ENCODE measurements at places on chromosomes 12 and 14. TPM values are rescaled to one million over a fixed set of nuclear protein-coding genes. Genes with fewer than 3 reads are reported as not detected.

MYO1A gene
- not detected for total RNA-seq

IQSEC3 gene
- 1.0 TPM for total RNA-seq

DNA sequence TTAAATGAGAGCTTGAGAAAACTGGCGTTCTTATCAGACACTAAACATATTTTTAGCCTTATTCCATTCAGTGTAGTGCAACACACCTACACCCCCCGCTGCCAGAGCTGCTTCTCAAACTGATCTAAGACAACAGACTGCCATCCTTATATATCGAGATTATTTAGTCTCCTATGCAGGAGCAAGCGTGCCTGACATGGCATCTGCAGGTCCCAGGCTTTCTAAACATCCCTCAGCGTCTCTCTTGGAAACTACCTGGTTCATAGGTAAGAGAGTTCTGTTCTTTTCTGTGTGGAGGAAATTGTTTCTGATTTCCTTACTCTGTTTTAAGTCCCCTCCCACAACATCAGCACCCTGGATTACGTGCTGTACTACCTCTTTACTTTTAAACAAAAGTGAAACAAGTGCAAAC lies 117.1 kb upstream of the PTPRB start:
- H3K4me3 ChIP-seq, result no peak overlapping the region
- no peak for DNase-seq
- no peak overlapping the region for H3K27ac ChIP-seq
- no peaks in the 10 kb centered on the region for H3K27me3 ChIP-seq
- peaks cover 34% of the 10 kb centered on the region for H3K4me1 ChIP-seq

GRCh38 chr12:54526812-54527630 lies 22.4 kb upstream of the PDE1B start:
- peaks cover 24% of the 10 kb centered on the region for H3K4me1 ChIP-seq
- H3K36me3 ChIP-seq, result no peaks in the 10 kb centered on the region
- H3K27me3 ChIP-seq, result peaks cover 34% of the 10 kb centered on the region
- DNase-seq, result peak; percentile 82

C12orf50 gene
- total RNA-seq, result not detected

GRCh38 chr14:99853206-99853605 lies 60.0 kb downstream of the EML1 start:
- no peak overlapping the region for H3K27ac ChIP-seq
- H3K36me3 ChIP-seq, result no peaks in the 10 kb centered on the region
- peaks cover 5% of the 10 kb centered on the region for H3K4me1 ChIP-seq
- H3K4me3 ChIP-seq, result no peak overlapping the region

KLRC4 gene
- not detected for total RNA-seq

PZP gene
- not detected for total RNA-seq

DNA sequence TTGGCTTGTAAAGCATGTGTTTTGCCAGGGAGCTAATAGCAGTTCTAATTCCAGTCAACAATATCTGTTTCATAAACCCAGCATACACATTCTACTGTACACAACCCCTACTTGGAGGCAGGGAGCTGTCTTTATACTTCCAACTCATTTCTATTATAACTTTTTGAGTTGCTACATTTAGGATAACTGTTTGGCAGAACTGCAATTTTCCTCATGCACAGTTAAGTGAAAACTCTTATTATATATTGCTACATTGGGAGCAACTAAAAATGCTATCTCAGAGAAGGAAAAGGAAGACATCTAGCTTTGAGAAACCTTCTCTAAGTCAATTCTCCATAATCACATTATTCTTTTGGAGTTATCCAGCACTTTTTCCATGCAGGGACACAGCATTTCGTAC lies 480.2 kb downstream of the RPS29 start:
- H3K4me1 ChIP-seq, result no peaks in the 10 kb centered on the region
- H3K27me3 ChIP-seq, result no peaks in the 10 kb centered on the region
- no peak overlapping the region for H3K4me3 ChIP-seq

RNF212B gene
- 0.50 TPM for total RNA-seq

ESPL1 gene
- total RNA-seq, result 34.3 TPM

CNTN1 gene
- 0.17 TPM for total RNA-seq

- no peak overlapping the region for H3K4me3 ChIP-seq
- no peaks in the 10 kb centered on the region for H3K4me1 ChIP-seq
- no peak for DNase-seq
- no peaks in the 10 kb centered on the region for H3K27me3 ChIP-seq
- H3K27ac ChIP-seq, result no peak overlapping the region
Measured at GRCh38 chr12:55995366-55995765, 1.7 kb upstream of the SUOX start.

- no peak for DNase-seq
- H3K4me3 ChIP-seq, result no peak overlapping the region
- no peaks in the 10 kb centered on the region for H3K4me1 ChIP-seq
- no peak overlapping the region for H3K27ac ChIP-seq
- H3K36me3 ChIP-seq, result no peaks in the 10 kb centered on the region
- H3K27me3 ChIP-seq, result no peaks in the 10 kb centered on the region
Measured at GRCh38 chr14:100088226-100088625, 23.0 kb downstream of the EVL start.

GRCh38 chr12:47793015-47793681 lies 20.1 kb downstream of the SLC48A1 start:
- H3K27ac ChIP-seq, result no peak overlapping the region
- H3K27me3 ChIP-seq, result no peaks in the 10 kb centered on the region
- no peak for DNase-seq
- no peak overlapping the region for H3K4me3 ChIP-seq
- no peaks in the 10 kb centered on the region for H3K4me1 ChIP-seq

- H3K36me3 ChIP-seq, result no peaks in the 10 kb centered on the region
- H3K27me3 ChIP-seq, result no peaks in the 10 kb centered on the region
- no peak for DNase-seq
Measured at GRCh38 chr14:57609192-57610075, 115.8 kb upstream of the CCDC198 start.

DNA sequence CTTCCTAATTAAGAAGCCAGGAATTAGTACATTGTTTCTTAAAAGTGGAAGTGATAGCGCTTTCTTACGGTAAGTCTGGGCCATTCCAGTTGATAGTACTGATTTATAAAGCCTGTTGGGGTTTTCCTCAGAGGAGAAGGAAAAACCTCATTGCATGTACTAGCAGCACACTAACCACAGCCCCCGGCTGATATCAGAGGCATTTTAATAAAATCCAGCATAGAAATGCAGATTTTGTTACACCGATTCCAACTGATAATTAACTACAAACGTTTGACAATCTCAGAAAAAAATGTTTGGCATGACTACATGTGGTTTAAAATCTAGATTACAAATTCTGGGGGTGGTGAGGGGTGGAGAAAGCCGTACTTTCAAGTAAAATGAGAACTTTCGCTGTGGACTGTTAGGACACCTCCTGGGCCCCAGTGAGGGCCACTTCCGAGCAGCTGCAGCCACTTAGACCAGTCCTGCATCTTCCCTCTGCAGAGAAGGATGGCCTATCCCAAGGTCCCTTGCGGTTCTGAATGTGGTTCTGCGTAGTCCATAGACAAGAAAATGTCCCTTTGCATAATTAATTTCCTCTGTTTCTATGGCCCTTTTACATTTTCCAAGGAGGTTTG lies 374.4 kb downstream of the NUAK1 start:
- H3K36me3 ChIP-seq, result no peaks in the 10 kb centered on the region
- H3K27me3 ChIP-seq, result no peaks in the 10 kb centered on the region
- DNase-seq, result no peak

ADAMTS20 gene
- total RNA-seq, result 10.9 TPM

KRT1 gene
- not detected for total RNA-seq

- no peak for DNase-seq
- no peak overlapping the region for H3K27ac ChIP-seq
- no peaks in the 10 kb centered on the region for H3K4me1 ChIP-seq
- no peak overlapping the region for H3K4me3 ChIP-seq
- no peaks in the 10 kb centered on the region for H3K36me3 ChIP-seq
Measured at GRCh38 chr14:61518403-61518802, 176.9 kb upstream of the HIF1A start.

- DNase-seq, result peak; percentile 66
- no peak overlapping the region for H3K27ac ChIP-seq
- peaks cover 2% of the 10 kb centered on the region for H3K36me3 ChIP-seq
Measured at GRCh38 chr12:50637870-50638481, 125.9 kb upstream of the ATF1 start.

DNA sequence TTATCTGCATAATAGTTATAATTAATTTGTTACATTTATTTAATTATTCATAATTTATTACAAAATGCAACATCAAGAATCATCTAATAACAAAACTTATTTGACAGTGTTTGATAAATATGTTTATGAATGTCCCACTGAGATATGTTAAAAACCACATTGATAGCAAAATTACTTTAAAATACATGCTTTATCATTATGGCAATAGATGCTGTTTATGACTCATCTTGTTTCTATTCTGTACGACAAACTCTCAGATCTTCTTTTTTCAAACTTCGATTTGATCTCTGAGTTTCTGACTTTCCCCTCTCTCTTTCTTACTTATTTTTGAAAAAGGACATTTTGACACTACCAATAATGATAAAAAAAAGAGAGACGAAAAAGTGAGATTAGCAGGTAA lies 56.8 kb upstream of the LRRK2 start:
- no peaks in the 10 kb centered on the region for H3K36me3 ChIP-seq
- H3K27me3 ChIP-seq, result no peaks in the 10 kb centered on the region
- H3K4me1 ChIP-seq, result no peaks in the 10 kb centered on the region
- no peak for DNase-seq
- no peak overlapping the region for H3K4me3 ChIP-seq

GRCh38 chr12:53236443-53237111 lies 4.6 kb upstream of the RARG start:
- H3K27me3 ChIP-seq, result no peaks in the 10 kb centered on the region
- no peak overlapping the region for H3K4me3 ChIP-seq
- H3K27ac ChIP-seq, result no peak overlapping the region

GRCh38 chr12:1925684-1926006 lies 7.2 kb upstream of the CACNA2D4 start:
- no peaks in the 10 kb centered on the region for H3K27me3 ChIP-seq
- DNase-seq, result no peak
- H3K36me3 ChIP-seq, result no peaks in the 10 kb centered on the region
- H3K4me3 ChIP-seq, result no peak overlapping the region
- no peak overlapping the region for H3K27ac ChIP-seq
- H3K4me1 ChIP-seq, result peaks cover 3% of the 10 kb centered on the region

- no peaks in the 10 kb centered on the region for H3K36me3 ChIP-seq
- no peak overlapping the region for H3K27ac ChIP-seq
- H3K4me1 ChIP-seq, result peaks cover 22% of the 10 kb centered on the region
- no peaks in the 10 kb centered on the region for H3K27me3 ChIP-seq
Measured at GRCh38 chr14:22567437-22567836, 21.6 kb downstream of the DAD1 start.

DNA sequence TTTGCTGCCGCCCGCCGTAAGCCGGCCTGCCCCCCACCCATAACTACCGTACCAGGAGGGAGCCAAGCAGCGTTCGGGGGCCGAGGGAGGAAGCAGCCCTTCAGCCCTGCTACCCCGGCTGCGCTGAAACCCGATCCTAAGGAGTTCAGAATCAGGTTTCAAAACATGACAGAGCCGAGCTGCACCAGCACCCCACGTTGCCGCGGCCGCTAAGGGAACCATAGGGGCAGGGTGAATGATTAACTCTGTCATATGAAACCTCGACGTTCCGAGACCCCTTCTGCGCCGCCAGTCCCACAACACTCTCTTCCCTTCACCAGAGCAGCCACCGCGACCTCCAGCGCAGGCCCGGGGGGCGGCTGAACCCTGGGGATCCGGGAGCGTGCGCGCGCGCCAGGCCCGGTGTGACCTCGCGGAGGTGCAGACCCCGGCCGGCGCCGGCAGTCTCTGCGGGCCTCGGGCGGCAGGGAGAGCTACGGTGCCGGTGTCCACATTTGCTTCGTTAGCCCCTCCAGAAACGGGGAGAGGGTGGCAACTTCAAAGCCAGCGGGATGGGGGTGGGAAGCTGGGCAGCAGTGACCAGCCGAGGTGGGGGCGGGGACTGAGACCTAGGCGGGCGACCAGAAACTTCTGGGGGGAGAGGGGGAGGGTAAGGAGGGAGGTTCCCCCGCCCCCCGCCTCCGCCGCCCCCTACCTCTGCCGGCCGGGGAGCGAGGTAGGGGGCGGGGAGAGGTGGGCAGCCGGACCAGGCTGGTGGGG lies 1.6 kb downstream of the SIX4 start:
- peak overlapping the region; percentile 67 for H3K4me3 ChIP-seq
- H3K27ac ChIP-seq, result peak overlapping the region; percentile 40
- H3K36me3 ChIP-seq, result peaks cover 8% of the 10 kb centered on the region
- no peaks in the 10 kb centered on the region for H3K27me3 ChIP-seq

GRCh38 chr12:117580015-117580717 lies 218.7 kb upstream of the NOS1 start:
- H3K27me3 ChIP-seq, result no peaks in the 10 kb centered on the region
- no peaks in the 10 kb centered on the region for H3K36me3 ChIP-seq
- no peak overlapping the region for H3K4me3 ChIP-seq
- DNase-seq, result no peak

KRT84 gene
- not detected for total RNA-seq

PRH2 gene
- not detected for total RNA-seq

DNA sequence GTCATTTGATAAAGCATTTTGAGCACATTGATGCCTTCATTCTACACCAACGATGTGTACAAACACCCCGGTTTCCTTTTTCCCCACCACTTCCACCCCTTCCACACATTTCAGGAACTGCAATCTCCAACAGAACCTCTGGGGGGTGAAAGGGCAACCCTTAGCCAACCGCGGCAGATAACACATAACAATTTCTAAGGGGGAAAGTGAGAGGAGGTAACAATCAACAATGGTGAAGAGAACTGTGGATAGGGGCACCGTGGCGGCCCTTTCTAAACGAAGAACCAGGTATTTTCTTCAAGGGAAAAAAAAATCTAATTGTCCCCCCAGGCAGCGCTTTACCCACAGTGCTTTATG lies 1.1 kb downstream of the KITLG start:
- H3K27me3 ChIP-seq, result peaks cover 86% of the 10 kb centered on the region
- peaks cover 11% of the 10 kb centered on the region for H3K4me1 ChIP-seq
- DNase-seq, result peak; percentile 64
- H3K4me3 ChIP-seq, result peak overlapping the region; percentile 57

GALNT8 gene
- total RNA-seq, result 2.6 TPM

DNA sequence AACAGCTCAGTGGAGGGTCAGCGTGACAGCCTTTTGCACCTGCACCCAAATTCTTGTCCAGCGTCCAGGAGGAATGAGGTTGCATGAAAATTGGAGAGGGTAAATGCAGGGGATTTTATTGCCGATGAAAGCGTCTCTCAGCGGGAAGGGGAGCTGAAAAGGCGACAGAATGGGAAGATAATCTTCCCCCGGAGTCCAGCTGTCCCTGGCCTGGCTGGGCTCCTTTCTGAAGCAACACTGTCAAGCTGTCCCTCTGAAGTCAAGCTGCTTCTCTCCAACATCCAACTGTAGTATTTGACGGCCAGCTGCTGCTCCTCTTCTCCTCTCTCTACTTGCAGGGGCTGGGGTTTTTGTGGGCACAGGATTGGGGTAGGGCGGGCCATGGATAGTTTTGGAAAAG lies 32.7 kb downstream of the NOPCHAP1 start:
- peaks cover 12% of the 10 kb centered on the region for H3K4me1 ChIP-seq
- H3K36me3 ChIP-seq, result peaks cover 4% of the 10 kb centered on the region
- peak; percentile 48 for DNase-seq
- peak overlapping the region; percentile 1 for H3K27ac ChIP-seq

- no peak overlapping the region for H3K4me3 ChIP-seq
- H3K27me3 ChIP-seq, result peaks cover 100% of the 10 kb centered on the region
Measured at GRCh38 chr14:36524220-36524837, 4.3 kb upstream of the NKX2-1 start.

- H3K4me3 ChIP-seq, result no peak overlapping the region
- no peak overlapping the region for H3K27ac ChIP-seq
- peaks cover 4% of the 10 kb centered on the region for H3K36me3 ChIP-seq
- DNase-seq, result no peak
- no peaks in the 10 kb centered on the region for H3K27me3 ChIP-seq
Measured at GRCh38 chr12:88179436-88180014, 37.4 kb downstream of the TMTC3 start.

Measured in neural progenitor cell (in vitro differentiated cells).